Tongue (tissue), 3 donors: ENCODE measurements at places on chromosomes 16 and 17. TPM values are rescaled to one million over a fixed set of nuclear protein-coding genes. Genes with fewer than 3 reads are reported as not detected.

KCNJ2 gene
- 19.1 TPM for total RNA-seq

TNFSF13 gene
- total RNA-seq = 6.6 TPM

TMIGD1 gene
- not detected for total RNA-seq

KIF18B gene
- total RNA-seq = 3.6 TPM

PIPOX gene
- total RNA-seq = 1.2 TPM

SLC47A1 gene
- 10.9 TPM for total RNA-seq

MMP25 gene
- total RNA-seq = 0.41 TPM

MCRIP1 gene
- total RNA-seq = 111 TPM

HOXB9 gene
- not detected for total RNA-seq

OMG gene
- total RNA-seq = 1.5 TPM

ALOX12 gene
- 12.2 TPM for total RNA-seq

TNFRSF17 gene
- 0.51 TPM for total RNA-seq

XAF1 gene
- 19.7 TPM for total RNA-seq

RAB37 gene
- total RNA-seq = 1.9 TPM
